ENCODE measurements at places on chromosomes 1 and 21.

- no peak for DNase-seq
These were observed 8.4 kb downstream of the KCNJ10 start for GRCh38 chr1:160061369-160062229.

- DNase-seq, result no peak
These were observed 97.2 kb upstream of the IGSF21 start for GRCh38 chr1:18010408-18010807.

- no peak for DNase-seq
These were observed 645.6 kb downstream of the PLA2G4A start for GRCh38 chr1:187474336-187474735.

GRCh38 chr1:102941366-102941947 lies 166.9 kb downstream of the COL11A1 start:
- DNase-seq, result no peak

GRCh38 chr1:160987359-160988050 lies 32.9 kb upstream of the ITLN2 start:
- DNase-seq, result no peak

GRCh38 chr1:185551008-185551407 lies 183.2 kb upstream of the HMCN1 start:
- no peak for DNase-seq

- DNase-seq, result no peak
These were observed 78.9 kb downstream of the UBE2U start for GRCh38 chr1:64282351-64282750.

GRCh38 chr1:15950302-15950701 lies 25.6 kb downstream of the ZBTB17 start:
- no peak for DNase-seq

DNA sequence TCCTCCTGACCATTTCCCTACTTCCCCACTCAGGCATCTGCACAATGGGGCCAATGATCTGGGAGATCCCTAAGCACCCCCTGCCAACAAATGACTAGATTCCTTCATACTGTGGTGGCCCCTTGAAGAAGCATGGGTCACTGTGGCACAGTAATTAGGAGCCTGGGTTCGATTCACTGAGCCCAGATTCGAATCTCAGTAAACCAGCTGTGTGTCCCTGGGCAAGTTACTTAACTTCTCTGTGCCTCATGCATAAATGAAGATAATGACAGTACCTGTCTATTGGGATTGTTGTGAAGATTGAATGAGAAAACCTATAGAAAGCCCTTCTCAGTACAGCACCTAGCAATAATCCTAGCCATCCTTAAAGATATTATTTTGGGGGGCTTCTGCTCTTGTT lies 27.5 kb downstream of the SPAG17 start:
- DNase-seq, result no peak

DNA sequence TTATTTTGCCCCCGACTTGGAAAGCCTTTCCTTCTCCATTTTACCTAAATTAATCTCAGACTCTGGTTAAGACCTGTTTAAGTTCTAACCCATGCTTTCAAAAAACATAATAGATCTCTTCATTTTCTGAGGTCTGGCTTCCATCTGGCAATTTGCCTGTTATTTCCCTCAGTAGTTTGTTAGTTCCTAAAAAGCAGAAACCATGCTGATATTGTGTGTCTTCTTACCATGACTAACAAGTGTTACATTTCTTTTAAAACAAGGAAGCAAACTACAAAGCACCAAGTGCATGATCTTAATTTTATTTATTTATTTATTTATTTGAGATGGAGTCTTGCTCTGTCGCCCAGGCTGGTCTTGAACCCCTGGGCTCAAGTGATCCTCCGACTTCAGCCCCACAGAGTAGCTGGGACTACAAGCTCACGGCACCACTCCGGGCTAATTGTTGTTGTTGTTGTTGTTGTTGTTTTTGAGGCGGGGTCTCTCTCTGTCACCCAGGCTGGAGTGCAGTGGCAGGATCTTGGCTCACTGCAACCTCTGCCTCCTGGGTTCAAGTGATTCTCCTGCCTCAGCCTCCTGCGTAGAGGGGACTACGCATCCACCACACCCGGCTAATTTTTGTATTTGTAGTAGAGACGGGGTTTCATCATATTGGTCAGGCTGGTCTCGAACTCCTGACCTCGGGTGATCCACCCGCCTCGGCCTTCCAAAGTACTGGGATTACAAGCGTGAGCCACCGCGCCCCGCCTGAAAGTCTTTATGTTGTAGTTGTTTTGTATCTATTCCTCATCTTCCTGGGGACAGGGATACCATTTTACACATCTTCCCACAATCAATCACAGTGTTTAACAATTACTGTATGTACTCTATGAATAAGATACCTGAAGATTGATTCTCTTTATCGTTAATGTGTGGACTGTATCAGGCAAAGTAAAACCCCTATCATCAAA lies 1.3 kb upstream of the PATJ start:
- no peak for DNase-seq

- DNase-seq, result no peak
These were observed 147.0 kb upstream of the ERG start for GRCh38 chr21:38645282-38645681.

DNA sequence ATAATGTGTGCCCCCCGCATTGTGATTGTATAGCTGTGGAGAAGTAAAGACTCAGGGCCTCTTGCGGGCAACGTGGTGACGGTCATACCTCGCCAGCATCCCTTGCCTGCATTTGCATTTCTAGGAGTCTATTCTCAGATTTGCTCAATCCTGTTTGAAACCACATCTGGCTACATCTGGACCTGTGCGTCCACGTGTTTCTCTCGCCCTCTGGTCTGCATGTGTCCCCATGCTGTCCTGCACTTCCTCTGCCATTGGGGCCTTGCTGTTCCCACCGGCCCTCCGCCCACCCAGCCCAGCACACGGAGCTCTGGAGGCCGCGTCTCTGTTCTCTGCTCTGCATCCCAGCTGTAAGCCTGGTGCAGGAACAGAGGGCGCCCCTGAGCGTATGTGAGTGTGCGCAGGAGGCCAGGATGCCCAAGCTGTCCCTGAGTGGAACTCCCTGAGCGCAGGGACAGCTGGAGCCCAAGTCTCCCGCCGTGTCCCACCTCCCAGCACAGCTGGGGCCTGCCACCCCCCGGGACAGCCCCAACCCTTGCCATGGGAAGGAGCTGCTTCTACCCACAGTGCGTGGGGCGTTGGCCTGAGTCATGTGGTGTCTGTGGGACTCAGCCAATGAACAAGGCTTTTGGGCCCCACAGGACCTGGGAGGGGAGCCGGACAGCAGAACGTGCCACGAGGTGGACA lies 1.6 kb downstream of the KRTAP10-2 start:
- no peak for DNase-seq

DNA sequence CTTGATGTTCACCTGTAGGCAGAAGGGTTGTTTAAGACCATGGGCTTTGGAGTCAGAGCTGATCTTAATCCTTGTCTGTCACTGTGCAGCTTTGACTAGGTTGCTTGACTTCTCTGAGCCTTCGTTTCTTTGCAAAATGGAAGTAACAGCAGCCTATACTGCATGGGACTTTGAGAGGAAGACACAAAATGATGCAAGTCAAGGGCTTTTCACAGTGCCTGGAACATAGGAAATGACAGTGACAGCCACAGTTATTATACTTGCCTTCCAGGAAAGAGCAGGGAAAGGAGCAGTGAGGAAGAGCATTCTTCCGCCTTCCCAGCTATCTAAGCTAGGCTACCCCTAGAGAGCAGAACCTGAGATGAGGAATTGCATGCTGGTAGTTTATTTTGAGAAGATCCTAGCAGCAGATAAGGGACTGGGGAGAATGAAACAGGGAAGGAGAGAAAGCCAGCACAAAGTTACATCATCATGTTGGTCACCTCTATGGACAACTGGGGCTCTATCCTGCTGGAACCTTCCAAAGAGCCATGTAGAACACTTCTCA lies 3.1 kb downstream of the CSF3R start:
- no peak for DNase-seq

DNA sequence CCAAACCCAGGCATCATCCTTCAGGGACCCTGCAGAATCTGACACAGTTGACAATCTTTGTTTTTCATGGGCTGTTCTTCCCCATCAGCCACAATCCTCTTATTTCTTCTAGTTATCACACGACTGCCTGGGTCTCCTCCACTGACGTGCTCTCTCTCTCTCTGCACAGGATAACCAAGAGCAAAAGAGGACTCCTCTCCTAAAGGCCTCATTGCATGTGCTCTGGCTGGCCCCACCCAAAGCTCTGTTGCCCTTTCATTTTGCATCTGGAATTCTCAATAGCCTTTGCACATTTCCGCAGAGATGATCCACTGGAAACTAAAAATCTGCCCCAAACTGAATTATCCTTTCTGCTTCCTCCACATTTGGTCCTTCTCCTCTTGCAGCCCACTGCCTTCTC lies 58.5 kb downstream of the KANK4 start:
- DNase-seq, result no peak

DNA sequence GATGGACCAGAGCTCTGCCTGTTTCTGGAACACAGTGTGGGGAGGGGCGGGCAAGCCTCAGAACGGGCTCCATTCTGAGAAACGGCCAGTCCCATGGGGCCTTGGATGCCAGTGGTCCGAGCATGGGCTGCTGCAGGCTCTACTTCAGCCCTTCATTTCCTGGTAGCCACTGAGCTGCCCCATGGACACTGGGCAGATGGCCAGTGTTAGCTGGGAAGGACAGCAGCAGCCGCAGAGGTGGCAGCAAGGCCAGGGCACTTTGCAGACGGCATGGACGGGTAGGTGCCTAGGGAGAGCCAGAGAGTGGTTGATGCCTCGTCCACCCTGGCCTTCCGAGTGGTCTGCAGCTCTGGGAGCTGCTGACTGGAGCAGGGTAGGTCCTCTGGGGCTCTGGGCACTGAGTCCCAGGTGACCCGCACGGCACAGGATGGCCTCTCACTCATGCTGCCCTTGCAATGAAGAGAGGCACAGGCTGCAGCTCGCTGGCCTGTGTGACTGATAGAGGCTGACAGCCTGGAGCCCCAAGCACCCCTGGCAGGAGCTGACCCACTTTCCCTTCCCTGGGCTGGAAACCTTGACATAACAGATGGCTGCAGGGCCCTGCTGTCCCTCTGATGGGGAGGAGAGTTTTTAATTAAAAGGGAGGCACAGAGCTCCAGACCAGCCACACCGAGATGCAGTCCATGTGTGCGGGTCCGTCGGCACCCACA lies 87.7 kb upstream of the COL6A1 start:
- DNase-seq, result no peak

- DNase-seq, result no peak
These were observed 19.2 kb downstream of the EFCAB14 start for GRCh38 chr1:46699666-46700065.

- no peak for DNase-seq
These were observed 110.3 kb upstream of the CHRM3 start for GRCh38 chr1:239276051-239276450.

DNA sequence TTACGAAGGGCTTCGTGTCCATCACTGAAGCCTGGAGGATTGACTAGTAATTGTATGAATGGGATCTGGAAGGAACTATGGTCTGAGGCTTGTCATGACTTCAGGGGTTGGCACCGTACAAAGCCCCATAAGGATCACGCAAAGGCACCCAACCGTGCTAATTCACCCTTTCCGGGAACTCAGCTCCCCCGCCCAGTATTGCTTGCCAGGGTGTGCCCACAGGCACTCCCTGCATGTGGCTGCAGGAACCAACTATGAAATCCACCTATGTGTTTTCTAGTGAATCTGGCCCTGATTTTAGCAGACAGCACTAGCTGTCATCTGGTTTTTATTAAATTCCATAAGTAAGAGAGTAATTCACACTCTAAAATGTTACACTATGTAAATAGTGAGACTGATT lies 139.2 kb downstream of the TM2D1 start:
- DNase-seq, result no peak

GRCh38 chr1:60402216-60402615 lies 328.6 kb upstream of the C1orf87 start:
- DNase-seq, result no peak

- DNase-seq, result no peak
These were observed 56.4 kb upstream of the SAMSN1 start for GRCh38 chr21:14602382-14602958.

GRCh38 chr1:208153386-208153785 lies 90.8 kb downstream of the PLXNA2 start:
- DNase-seq, result no peak

- DNase-seq, result peak; percentile 61
These were observed 52.4 kb upstream of the GPR157 start for GRCh38 chr1:9181176-9181906.

GRCh38 chr1:243271996-243272395 lies 16.2 kb downstream of the SDCCAG8 start:
- no peak for DNase-seq

DNA sequence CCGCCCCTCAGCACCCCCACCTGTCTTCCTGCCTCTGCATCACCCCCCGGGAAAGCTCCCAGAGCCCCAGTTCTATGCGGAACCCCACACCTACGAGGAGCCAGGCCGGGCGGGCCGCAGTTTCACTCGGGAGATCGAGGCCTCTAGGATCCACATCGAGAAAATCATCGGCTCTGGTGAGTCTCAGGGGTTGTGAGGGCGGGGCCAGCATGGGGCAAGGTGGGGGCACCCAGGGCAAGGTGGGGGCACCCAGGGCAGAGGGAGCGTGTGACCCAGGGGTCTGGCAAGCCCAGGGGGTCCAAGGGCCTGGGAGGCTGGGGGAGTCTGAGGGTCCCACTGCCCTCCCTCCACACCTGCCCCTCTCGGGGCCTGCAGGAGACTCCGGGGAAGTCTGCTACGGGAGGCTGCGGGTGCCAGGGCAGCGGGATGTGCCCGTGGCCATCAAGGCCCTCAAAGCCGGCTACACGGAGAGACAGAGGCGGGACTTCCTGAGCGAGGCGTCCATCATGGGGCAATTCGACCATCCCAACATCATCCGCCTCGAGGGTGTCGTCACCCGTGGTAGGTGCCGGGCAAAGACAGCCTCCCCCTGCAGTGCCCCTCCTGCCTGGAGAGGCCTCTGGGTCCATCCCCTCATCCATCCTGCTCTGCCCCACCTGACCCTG lies 34.1 kb downstream of the EPHA8 start:
- no peak for DNase-seq

DNA sequence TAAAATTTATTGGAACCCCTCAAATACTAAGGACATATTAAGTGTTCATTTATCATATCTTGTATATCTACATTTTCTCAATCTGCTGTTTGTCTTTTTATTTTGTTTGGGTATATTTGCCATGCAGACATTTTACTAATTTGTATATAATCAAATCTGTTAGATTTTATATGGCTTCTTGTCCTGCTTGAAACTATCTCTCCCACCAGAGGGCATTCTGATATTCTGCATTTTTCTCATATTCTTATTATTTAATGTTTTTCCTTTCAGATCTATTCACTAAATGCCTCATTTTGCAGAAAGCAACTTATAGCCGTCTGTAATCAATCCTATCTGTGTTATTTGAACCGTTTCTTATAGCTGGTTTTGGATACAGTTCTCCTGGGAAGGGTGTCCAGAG lies 745.5 kb downstream of the LRRIQ3 start:
- DNase-seq, result no peak

DNA sequence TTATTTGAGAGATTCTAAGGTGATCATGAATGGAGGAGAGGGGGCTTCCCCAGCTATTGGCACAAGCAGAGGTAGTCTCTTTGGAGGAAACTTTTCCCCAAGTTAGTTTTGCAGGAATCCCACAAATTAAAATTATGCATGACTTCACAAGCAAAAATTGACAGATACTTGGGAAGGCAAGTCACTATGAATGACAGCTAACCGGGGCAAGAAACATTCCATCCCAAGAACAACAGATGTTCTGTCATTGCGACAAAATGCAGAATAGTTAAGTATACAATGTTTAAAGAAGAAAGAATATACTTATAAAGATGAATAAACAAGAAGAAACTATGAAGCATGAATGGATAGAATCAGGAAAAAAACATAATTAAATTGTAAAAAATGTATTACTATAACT lies 27.1 kb upstream of the SIM2 start:
- DNase-seq, result no peak

GRCh38 chr1:156444407-156445001 lies 56.1 kb downstream of the MEF2D start:
- DNase-seq, result peak; percentile 52
